ENCODE measurements at places on chromosomes 3 and 15. TPM values are rescaled to one million over a fixed set of nuclear protein-coding genes. Genes with fewer than 3 reads are reported as not detected.

- no peak for DNase-seq
These were observed 117.9 kb upstream of the PHLDB2 start for GRCh38 chr3:111741181-111741580.

Gene SCAANT1
- not detected for total RNA-seq

DNA sequence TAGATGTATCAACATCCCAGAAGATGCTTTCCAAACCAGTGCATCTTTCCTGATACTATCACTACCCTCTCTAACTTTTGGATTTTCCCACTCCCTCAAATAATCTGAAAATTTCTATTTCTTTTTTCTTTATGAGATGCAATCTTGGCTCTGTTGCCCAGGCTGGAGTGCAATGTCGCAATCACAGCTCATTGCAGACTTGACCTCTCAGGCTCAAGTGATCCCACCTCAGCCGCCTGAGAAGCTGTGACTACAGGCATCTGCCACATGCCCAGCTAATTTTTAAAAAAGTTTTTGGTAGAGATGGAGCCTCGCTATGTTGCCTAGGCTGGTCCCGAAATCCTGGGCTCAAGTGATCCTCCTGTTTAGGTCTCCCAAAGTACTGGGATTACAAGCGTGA is 239.7 kb downstream of the SUCLG2 start:
- DNase-seq, result no peak

GRCh38 chr3:70519913-70520659 is 207.6 kb upstream of the MDFIC2 start:
- no peak for DNase-seq

GRCh38 chr15:36926427-36926825 is 173.9 kb downstream of the MEIS2 start:
- no peak for DNase-seq

- no peak for DNase-seq
These were observed 40.8 kb downstream of the EOMES start for GRCh38 chr3:27681249-27681748.

Gene DYNC1LI1
- 56.8 TPM for total RNA-seq

Gene NR2E3
- total RNA-seq, result not detected

GRCh38 chr15:75685195-75685594 is 27.5 kb downstream of the CSPG4 start:
- no peak for DNase-seq

DNA sequence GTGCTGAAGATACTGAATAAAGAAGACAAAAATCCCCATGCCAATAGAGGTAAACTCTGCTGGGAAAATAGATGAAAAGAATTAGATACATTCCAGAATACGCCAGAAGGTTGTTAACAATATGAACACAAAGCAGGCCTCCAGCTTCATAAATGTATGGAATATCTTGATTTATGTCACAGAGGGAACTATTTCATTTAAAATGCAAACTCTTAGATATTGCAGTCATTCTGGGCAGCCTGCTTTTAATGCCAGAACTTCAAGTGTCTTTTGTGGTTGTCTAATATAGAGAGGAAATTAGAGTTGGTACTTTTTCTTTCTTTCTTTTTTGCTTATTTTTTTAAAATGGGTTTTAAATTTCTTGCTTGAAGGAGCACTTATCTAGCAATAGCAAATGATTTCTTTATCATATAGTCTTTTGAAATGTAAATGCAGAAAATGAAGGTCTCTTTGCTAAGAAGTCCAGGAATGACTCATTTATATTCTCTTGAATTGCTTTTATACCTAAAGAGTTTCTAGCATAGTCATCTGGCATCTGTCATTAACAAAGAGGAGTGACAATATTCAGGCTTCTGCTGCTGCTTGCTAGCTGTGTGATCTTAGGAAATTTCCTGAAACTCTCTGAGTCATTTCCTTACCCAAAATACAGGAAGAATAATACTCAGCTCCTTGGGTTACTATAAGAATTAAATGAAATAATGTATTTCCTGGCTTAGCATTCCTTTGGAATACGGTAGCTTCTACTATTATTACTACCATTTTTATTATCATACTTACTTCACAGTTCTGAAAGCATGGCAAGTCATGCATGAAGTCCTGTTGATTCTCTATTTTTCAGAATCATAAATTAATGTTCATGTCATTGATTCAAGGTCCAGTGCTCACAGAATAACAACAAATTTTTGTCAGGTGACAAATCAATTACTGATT is 527.6 kb downstream of the DIPK2A start:
- DNase-seq, result no peak

Gene ABHD17C
- total RNA-seq, result 8.5 TPM

GRCh38 chr3:36543276-36543997 is 163.1 kb downstream of the STAC start:
- no peak for DNase-seq

DNA sequence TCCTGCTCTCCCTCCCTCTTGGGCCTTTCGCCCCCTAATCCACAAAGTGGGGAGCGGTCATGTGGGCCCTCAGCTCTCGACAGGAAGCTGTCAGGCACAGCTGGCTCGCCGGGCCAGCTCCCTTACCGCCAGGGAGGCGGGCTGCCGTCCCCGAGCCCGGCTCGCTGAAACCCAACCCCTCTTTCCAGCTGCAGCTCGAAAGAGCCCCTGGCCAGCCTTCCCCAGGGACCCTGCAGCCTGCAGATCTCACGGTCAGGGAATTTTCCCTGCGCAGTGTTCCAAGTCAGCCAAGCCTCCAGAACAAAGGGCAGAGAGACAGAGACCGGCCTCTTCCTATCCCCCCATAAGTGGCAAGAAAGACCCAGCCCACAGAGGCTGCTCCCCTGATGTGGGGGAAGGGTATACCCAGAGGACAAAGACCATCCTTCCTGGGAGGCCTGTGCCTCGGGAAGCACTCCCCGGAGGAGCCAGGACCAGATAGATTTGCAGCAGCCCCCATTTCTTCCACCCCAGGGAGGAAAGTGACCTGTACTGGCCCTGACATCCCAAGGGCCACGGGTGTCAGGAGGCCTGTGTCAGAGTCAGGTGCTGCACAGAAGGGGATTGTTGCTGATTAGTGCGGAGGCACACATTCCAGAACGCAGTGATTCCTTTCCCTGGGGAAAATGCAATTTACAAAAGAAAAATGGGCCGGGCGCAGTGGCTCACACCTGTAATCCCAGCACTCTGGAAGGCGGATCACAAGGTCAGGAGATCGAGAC is 32.6 kb downstream of the MAGEF1 start:
- DNase-seq, result no peak

GRCh38 chr15:48507416-48508065 is 138.0 kb downstream of the FBN1 start:
- no peak for DNase-seq

GRCh38 chr3:10933805-10934481 is 58.6 kb upstream of the SLC6A1 start:
- peak; percentile 70 for DNase-seq

Gene CCR3
- total RNA-seq, result not detected

- no peak for DNase-seq
These were observed 46.1 kb downstream of the BTD start for GRCh38 chr3:15647611-15648167.

- no peak for DNase-seq
These were observed 624.8 kb upstream of the LMCD1 start for GRCh38 chr3:7876741-7877297.

DNA sequence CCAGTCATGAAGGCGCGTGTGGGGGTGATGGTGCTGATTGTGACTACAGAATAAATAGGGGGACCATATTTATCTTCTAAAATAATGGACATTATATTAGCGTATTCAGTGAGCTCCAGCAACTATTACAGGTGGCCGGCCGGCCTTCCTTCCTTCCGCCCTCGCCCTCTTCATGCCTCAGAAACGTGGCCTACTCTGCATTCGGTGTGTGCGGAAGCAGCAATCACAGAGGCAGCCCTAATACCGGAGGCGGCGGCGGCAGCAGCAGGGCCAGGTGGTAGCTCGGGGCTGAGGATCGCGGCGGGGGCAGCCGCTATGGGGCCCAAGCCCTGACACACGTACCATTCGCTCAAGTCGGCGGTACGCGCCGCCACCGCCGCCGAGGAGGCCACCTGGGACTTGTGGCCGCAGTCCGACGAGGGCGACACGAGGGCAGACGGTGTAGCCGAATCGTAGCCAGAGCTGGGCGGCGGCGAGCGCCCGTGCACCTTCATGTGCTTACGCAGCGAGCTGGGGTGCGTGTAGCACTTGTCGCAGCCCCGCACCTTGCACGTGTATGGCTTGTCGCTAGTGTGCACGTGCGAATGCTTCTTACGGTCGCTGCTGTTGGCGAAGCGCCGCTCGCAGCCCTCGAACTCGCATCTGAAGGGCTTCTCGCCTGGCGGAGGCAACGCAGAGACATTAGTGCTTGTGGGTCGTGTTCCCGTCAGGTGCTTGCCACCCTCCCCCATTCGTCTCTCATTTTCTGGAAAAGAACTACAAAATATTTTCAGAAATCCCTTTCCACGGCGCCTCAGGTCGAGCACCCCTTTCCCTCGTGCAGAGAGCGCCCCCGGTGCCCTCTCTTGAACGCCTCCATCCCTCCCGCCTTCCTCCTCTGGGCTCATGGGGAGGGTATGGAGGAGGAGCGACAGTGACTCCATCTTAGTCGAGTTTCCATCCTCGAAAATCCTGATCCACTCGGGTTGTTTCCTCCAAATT is 15.5 kb downstream of the ZIC4 start:
- no peak for DNase-seq

GRCh38 chr15:31732726-31733125 is 297.6 kb upstream of the CHRNA7 start:
- DNase-seq, result no peak

Gene MST1R
- 1.2 TPM for total RNA-seq

Gene PGBD4
- 1.5 TPM for total RNA-seq

Gene HRG
- not detected for total RNA-seq
